ENCODE measurements at places on chromosomes 12 and 14.

GRCh38 chr12:64461634-64462414 is 9.9 kb downstream of the TBK1 start:
- no peak overlapping the region for H3K4me3 ChIP-seq
- H3K36me3 ChIP-seq: no peaks in the 10 kb centered on the region
- H3K27ac ChIP-seq: no peak overlapping the region

- no peak for DNase-seq
- no peak overlapping the region for H3K4me3 ChIP-seq
- no peak overlapping the region for H3K27ac ChIP-seq
These were observed 539.3 kb upstream of the TBX3 start for GRCh38 chr12:115223322-115223721.

- H3K4me3 ChIP-seq: no peak overlapping the region
- DNase-seq: no peak
- H3K4me1 ChIP-seq: no peaks in the 10 kb centered on the region
- H3K27ac ChIP-seq: no peak overlapping the region
- no peaks in the 10 kb centered on the region for H3K27me3 ChIP-seq
These were observed 213.1 kb downstream of the AEBP2 start for GRCh38 chr12:19652386-19652785.

GRCh38 chr14:99475660-99476059 is 5.0 kb downstream of the SETD3 start:
- no peak overlapping the region for H3K27ac ChIP-seq
- H3K36me3 ChIP-seq: no peaks in the 10 kb centered on the region
- H3K4me1 ChIP-seq: no peaks in the 10 kb centered on the region
- H3K4me3 ChIP-seq: no peak overlapping the region
- DNase-seq: no peak

DNA sequence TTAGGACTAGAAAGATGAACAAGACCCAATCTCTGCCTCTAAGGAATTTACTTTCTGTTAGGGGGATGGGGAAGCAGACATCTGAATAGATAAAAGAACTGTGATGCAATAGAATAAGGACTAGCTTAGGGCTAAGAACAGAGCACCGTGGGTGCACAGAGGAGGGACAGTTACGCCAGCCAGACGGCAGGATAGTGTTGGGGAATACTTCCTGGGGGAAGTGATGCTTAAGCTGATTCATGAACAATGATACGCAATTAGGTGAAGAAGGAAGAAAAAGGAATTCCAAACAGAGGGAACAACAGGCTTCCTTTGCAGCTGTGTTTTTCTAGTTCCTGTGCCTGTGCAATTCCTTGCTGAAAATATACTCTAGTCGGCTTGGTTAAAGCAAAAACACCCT is 501.1 kb downstream of the APAF1 start:
- no peaks in the 10 kb centered on the region for H3K36me3 ChIP-seq
- no peak overlapping the region for H3K4me3 ChIP-seq
- no peaks in the 10 kb centered on the region for H3K4me1 ChIP-seq
- DNase-seq: no peak
- H3K27me3 ChIP-seq: no peaks in the 10 kb centered on the region
- H3K27ac ChIP-seq: no peak overlapping the region

- H3K27me3 ChIP-seq: no peaks in the 10 kb centered on the region
- no peaks in the 10 kb centered on the region for H3K4me1 ChIP-seq
- H3K27ac ChIP-seq: no peak overlapping the region
- no peak overlapping the region for H3K4me3 ChIP-seq
- H3K36me3 ChIP-seq: no peaks in the 10 kb centered on the region
These were observed 1.4 kb downstream of the TMBIM4 start for GRCh38 chr12:66168410-66168809.

GRCh38 chr14:57480051-57480450 is 13.6 kb downstream of the CCDC198 start:
- H3K27me3 ChIP-seq: no peaks in the 10 kb centered on the region
- no peaks in the 10 kb centered on the region for H3K36me3 ChIP-seq
- H3K4me3 ChIP-seq: no peak overlapping the region
- no peaks in the 10 kb centered on the region for H3K4me1 ChIP-seq
- no peak overlapping the region for H3K27ac ChIP-seq

DNA sequence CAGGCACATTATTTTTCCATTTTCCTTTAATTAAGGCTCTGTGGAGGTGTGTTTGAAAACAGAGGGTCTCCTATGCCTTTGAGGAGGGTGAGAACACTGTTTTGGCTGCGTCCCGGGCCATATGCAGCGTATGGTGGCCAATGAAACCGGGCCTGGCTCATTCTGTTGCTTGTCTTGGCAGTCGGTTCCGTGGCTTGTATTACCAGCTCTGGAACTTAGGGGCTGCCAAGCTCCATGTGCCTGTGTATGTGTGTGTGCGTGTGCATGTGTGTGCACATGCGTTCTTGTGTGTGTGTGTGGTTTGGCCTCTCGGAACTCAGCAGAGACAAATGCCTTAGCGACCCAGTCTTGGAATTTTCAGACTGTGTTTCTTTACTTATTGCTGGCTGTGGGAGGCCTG is 2.7 kb downstream of the JDP2 start:
- H3K4me3 ChIP-seq: no peak overlapping the region
- no peaks in the 10 kb centered on the region for H3K36me3 ChIP-seq
- H3K27me3 ChIP-seq: peaks cover 3% of the 10 kb centered on the region
- no peak for DNase-seq
- H3K4me1 ChIP-seq: peaks cover 8% of the 10 kb centered on the region

All from iPS DF 6.9 (cell line).